Large intestine (tissue), 12 donors: ENCODE measurements at places on chromosomes 12 and 14.

DNA sequence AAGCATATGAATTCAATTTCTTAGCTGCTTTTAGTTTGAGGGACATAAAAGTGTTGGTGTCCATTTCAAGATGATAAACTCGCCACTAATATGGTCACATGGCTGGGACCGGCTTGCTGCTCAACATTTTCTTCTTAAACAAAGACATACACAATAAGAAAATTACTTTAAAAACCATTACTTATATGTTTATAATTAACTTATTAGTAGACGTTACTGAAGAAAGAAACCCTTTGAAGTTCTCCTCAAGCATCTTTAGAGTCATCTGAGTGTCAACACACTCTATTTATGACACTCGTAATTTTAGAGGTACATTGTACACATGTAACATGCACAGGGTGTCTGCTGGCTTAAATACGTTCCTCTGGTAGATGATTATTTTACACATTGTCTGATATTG is 74.7 kb downstream of the BMP4 start:
- no peak for DNase-seq

- no peak for DNase-seq
Measured at GRCh38 chr12:57066245-57066644, 12.3 kb downstream of the NEMP1 start.

DNA sequence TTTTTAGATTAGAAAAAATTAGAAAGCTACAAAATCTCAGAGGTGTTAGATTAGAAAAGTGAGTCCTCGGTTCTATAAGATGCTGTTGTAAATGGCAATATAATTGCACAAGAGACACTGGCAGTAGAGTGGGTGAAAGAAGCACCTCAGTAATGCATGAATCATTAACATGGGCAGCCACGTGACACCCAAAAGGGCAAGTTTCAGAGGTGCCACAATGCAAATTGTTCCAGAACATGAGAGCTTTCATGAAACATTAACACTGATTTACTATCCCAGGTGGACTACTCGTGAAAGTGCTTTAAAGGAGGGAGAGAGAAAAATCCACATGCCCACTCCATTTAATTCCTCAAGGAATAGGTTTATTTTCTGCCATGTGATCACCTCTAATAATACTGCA is 108.4 kb downstream of the PTPRR start:
- DNase-seq = peak; percentile 90

DNA sequence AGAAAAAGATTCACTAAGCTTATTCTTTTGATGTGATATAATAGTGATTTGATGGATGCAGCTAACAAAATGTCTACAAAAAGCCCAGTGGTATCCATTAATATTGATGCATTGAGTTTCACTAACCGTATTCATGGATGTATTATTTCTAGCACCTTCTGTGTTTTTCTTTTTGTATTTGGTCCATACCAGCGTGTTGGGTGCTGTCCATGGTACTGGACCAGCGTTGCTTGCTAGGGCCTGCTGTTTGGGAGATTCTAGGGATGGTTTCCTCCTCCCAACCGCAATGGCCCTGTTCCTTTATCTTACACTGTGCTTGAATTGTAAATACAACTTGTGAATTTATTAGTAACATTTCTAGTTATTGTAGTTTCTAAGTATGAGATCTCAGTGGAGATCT is 31.7 kb downstream of the ANO4 start:
- DNase-seq = peak; percentile 22

DNA sequence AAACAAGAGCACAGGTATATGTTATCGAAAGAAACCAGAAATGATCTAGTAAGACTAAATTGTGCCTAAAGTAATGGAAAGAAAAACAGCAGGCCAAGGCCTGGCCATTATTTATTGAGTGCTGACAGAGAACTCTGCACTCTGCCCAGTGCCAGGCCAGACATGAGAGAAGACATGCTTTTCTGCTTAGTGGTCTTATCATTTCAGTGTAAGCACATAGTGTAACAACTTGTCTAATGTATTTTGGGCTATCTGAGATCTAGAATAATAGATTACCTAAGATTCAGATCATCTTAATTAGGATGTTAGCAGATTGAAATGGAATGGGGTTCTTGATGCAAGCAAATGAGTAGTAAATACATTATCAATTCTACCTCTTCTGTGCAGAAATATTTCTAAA is 278.3 kb downstream of the AKAP6 start:
- no peak for DNase-seq

DNA sequence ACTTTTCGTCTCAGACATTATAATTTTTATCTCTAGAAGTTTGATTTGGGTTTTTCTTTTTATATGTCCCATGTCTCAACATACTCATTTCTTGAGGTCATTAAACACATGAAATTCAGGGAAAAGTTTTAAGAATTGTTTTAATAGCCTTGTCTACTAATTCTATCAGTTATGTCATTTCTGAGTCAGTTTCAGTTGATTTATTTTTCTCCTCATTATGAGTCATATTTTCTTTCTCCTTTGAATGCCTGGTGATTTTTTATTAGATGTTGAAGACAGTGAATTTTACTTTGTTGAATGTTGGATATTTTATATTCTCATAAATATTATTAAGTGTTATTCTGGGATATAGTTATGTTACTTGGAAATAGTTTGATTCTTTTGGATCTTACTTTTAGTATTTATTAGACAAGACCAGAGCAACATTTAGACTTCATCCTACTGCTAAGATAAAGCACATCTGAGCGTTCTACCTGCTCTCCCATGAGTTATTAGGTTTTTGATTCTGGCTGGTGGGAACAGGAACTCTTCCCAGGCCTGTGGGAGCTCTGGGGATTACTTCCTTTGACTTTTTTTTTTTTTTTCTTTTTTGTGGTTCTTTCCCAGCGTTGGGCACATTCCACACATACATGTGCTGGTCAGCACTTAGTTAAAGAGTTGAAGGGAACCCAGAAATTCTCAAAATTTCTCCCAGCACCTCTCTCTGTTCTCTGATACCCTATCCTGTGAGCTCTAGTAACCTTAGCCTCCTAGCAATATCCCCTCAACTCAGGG is 1157.7 kb downstream of the BCL11B start:
- DNase-seq = no peak

GRCh38 chr14:23078692-23079116 is 16.2 kb downstream of the ACIN1 start:
- peak; percentile 92 for DNase-seq

GRCh38 chr14:94117856-94118255 is 7.3 kb downstream of the IFI27 start:
- DNase-seq = peak; percentile 58

DNA sequence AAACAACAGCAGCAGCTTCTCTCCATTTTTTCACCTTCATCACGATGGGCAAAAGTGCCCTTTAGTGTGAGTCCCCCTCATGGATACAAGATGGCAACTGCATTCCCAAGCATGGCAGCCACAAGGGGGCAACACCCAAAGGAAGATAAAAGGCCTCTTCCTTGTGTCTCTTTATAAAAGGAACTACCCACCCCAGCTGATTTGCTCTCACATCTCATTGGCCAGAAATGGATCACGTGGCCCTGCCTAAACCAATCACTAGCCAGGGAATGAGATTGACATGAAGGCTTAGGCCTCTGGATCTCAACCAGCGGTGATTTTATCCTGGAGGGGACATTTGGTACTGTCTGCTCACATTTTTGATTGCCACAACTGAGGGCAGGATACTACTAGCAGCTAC is 21.9 kb upstream of the IFT81 start:
- no peak for DNase-seq
